ENCODE measurements at places on chromosomes 2 and 18. TPM values are rescaled to one million over a fixed set of nuclear protein-coding genes. Genes with fewer than 3 reads are reported as not detected.
A peak's percentile ranks its signal among the peaks of the same experiment; 100 is the strongest.

DNA sequence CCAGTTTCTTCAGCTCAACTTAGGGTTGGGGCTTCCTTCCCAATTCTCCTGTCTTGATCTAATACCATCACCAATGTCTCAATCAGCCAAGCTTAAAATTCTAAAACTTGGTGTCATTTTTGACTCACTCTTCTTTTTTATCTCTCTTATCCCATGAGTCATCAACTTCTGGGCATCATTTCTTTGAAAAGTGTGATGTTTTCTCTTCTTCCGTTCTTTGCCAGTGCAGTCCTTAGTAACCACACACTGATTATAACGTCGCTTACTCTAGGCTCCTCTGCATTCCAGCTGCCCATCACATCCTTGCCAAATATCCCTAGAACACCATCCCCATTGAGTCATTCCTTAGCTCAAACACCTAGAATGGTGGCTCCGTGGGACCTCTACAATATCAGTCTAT lies 27.4 kb upstream of the MRO start:
- no peak overlapping the region for H3K27ac ChIP-seq
- no peaks in the 10 kb centered on the region for H3K36me3 ChIP-seq

DNA sequence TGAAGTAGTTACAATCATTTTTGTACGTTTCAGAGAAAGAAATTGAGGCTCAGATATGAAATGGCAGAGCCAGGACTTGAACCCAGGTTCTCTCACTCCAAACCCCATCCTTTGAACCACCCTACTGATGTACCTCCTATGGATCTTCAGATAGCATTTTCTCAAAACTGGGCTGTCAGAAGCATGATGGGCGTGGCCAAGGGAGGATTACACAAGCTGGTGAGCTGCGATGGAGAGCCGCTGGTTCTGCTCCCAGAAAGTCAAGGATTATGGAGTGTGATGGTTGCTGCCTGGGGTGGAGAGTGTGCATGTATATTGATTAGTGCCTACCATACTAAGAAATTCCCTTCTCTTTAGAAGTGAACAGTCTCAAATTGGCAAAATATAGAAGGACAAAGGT lies 47.0 kb upstream of the PPP1CB start:
- no peak for DNase-seq
- H3K36me3 ChIP-seq = no peaks in the 10 kb centered on the region
- no peak overlapping the region for H3K4me3 ChIP-seq

DNA sequence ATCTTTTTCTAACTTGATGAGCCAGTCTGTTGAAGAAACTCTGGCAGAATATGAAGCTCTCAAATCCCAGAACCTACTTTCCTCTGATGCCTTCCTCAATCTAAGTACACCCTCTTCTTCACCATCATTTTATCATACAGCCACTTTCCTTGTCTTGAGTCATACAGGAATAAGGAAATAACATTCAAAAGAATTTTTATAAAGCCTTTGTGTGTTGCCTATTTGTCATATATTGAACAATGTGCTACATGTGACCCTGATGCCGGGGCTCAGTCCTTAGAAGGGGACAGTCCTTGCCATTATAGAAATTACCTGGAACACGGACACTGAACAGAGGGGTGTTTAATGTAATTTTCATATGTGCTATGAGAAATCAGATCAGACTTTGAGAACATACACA lies 27.4 kb downstream of the RAPGEF4 start:
- no peak overlapping the region for H3K4me3 ChIP-seq
- no peak overlapping the region for H3K27ac ChIP-seq
- H3K36me3 ChIP-seq = no peaks in the 10 kb centered on the region

- no peaks in the 10 kb centered on the region for H3K4me1 ChIP-seq
- no peaks in the 10 kb centered on the region for H3K27me3 ChIP-seq
- no peak overlapping the region for H3K4me3 ChIP-seq
- no peak overlapping the region for H3K27ac ChIP-seq
- no peak for DNase-seq
- no peaks in the 10 kb centered on the region for H3K36me3 ChIP-seq
Measured at GRCh38 chr2:204842661-204843485, 297.6 kb downstream of the PARD3B start.

GRCh38 chr2:206115026-206115578 lies 29.1 kb upstream of the INO80D start:
- no peaks in the 10 kb centered on the region for H3K4me1 ChIP-seq
- no peak for DNase-seq
- H3K36me3 ChIP-seq = peaks cover 5% of the 10 kb centered on the region
- H3K27me3 ChIP-seq = no peaks in the 10 kb centered on the region

DNA sequence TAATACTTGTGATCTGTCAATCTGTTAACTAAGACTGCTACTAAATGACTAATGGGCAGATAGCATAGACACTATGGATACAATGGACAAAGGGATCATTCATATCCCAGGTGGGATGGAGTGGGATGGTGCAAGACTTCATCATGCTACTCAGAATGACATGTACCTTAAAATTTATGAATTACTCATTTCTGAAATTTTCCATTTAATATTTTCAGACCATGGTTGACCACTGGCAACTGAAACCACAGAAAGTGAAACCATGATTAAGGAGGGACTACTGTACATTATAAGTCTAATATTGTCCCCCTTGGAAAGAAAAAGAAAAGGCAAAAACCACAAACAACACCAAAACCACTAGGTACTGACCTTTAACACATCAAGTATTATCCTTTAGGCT lies 247.0 kb upstream of the SYT4 start:
- no peak overlapping the region for H3K4me3 ChIP-seq
- DNase-seq = no peak
- H3K27me3 ChIP-seq = no peaks in the 10 kb centered on the region
- H3K27ac ChIP-seq = no peak overlapping the region
- H3K36me3 ChIP-seq = no peaks in the 10 kb centered on the region
- H3K4me1 ChIP-seq = no peaks in the 10 kb centered on the region

- no peaks in the 10 kb centered on the region for H3K27me3 ChIP-seq
- H3K4me1 ChIP-seq = no peaks in the 10 kb centered on the region
- H3K36me3 ChIP-seq = no peaks in the 10 kb centered on the region
- no peak overlapping the region for H3K4me3 ChIP-seq
- no peak for DNase-seq
Measured at GRCh38 chr2:778731-779350, 101.6 kb upstream of the TMEM18 start.

- DNase-seq = peak; percentile 59
- peak overlapping the region; percentile 70 for H3K4me3 ChIP-seq
- H3K4me1 ChIP-seq = peaks cover 30% of the 10 kb centered on the region
- H3K27me3 ChIP-seq = no peaks in the 10 kb centered on the region
- peak overlapping the region; percentile 87 for H3K27ac ChIP-seq
- no peaks in the 10 kb centered on the region for H3K36me3 ChIP-seq
Measured at GRCh38 chr2:201235860-201236811, 24.2 kb upstream of the CASP8 start.

DNA sequence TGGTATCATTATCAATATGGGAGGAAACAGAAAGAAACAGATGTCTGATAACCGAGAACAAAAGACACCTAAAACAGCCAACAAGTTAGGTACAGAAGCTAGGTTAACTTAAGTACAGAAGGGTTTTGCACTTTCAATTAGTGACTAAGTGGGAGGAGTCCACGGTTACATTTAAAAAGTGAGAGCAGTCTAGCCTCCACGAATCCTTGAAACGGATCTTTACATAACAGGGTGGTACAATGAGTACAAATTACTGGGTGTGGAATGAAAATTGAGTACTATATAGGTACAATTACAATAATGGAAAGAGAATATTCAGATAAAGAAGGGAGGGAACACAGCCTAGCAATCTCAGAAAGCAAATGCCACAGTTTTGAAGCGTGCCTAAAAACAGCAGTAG lies 76.6 kb downstream of the TLK1 start:
- peak; percentile 49 for DNase-seq
- H3K27me3 ChIP-seq = no peaks in the 10 kb centered on the region
- no peak overlapping the region for H3K4me3 ChIP-seq
- H3K4me1 ChIP-seq = peaks cover 7% of the 10 kb centered on the region

DNA sequence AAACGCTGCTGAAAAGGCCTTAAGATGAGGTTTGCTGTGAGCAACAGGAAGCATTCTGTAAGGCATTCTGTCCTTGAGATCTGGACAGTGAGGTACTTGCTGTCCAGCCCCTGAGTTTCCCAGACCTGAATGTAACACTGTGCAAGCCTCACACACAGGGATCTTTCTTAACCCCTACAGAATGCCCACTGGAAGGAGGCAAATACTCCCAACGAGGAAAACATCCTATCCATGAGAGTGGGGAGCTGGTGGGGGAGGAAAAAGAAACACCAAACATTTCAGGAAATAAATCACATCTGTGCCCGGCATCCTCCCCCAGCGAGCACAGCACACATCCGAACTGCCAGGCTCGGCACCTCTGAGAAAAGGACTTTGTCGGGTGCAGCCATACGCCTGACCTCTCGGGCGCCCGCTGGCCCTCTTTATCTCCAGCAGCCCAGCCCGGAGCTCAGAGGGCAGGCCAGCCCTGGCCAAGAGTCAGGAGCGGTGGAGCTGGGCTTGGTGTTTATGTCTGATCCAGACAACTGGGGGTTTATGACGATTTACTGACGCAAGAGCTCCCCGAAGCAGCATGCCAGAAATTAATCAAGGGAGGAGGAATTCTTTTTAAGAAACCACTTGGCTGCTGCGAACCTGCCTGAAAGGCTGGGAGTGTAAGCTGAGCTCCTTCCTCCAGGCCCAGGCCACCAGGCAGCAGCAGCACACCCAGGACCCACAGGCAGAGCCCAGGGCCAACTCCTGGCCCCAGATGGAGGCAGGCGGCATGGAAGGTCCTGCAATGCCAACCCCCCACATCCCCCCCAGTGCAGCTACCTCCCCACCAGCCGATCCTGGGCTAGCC lies 72.2 kb downstream of the HDAC4 start:
- no peaks in the 10 kb centered on the region for H3K36me3 ChIP-seq
- H3K27ac ChIP-seq = peak overlapping the region; percentile 68
- H3K4me3 ChIP-seq = no peak overlapping the region
- H3K27me3 ChIP-seq = no peaks in the 10 kb centered on the region

GRCh38 chr2:206212673-206213513 lies 53.2 kb downstream of the EEF1B2 start:
- DNase-seq = no peak
- H3K36me3 ChIP-seq = no peaks in the 10 kb centered on the region
- no peak overlapping the region for H3K27ac ChIP-seq
- no peaks in the 10 kb centered on the region for H3K27me3 ChIP-seq
- H3K4me1 ChIP-seq = no peaks in the 10 kb centered on the region

DNA sequence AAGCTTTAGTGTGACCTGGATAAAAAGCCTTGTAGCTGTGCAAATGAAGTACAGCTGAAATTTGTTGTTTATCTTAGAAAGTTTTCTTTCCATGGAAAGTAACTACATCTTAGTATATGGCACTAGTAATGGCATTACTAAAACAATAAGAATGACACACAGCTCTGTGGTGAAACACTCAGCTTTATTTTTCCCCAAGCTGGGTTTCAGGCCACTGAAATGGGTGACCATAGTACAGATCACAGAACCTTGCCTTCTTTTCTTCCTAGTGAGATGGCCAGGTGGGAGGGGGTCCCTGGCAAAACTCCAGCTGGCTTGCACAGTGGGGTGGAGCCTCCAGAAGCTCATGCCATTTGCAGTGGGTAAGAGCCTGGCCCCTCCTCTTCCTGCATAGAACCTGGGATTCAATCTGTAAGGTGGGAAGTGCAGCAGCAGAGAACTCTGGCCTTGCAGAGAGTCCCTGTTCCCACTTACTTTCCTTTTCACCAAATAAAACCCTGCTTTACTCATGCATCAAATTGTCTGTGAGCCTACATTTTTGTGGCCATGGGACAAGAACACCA lies 17.6 kb upstream of the GRP start:
- H3K27me3 ChIP-seq = no peaks in the 10 kb centered on the region
- no peak overlapping the region for H3K4me3 ChIP-seq

GRCh38 chr2:14492920-14493503 lies 139.5 kb upstream of the LRATD1 start:
- no peaks in the 10 kb centered on the region for H3K4me1 ChIP-seq
- H3K27ac ChIP-seq = no peak overlapping the region
- H3K36me3 ChIP-seq = no peaks in the 10 kb centered on the region
- H3K27me3 ChIP-seq = no peaks in the 10 kb centered on the region

DNA sequence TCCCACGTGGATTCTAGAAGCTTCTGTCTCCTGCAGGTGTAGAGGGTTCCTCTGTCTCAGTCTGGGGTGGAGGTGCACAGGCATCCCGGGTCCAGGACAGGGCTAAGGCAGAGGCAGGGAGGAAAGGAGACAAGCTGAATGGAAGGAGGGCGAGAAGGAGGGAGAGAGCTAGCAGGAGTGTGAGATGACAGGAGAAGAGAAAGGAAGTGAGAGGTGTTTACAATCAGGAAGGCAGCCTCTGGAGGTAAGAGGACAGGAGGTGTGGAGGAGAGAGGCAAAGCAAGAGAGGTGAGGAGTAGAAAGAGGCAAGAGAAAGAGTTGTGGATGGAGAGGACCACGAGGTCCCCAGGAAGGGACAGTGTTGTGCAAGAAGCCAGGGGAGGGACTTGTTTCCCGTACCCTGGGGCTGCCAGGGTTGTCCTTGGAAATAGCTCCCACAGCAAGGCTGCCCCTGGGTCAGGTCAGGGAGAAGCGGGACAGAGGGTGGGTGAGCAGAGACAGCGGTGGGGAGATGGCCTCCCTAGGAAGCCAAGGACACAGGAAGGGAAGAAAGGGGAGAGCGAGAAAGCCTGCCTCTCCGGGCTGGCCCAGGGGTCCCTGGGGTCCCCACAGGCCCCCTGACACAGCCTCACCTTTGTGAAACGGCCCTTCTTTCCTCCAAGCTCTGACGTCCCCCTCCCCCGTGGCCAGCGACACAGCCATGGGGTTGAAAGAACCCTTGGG lies 136.9 kb downstream of the CYP26B1 start:
- H3K4me3 ChIP-seq = no peak overlapping the region
- no peak for DNase-seq
- no peaks in the 10 kb centered on the region for H3K27me3 ChIP-seq
- no peaks in the 10 kb centered on the region for H3K4me1 ChIP-seq
- H3K36me3 ChIP-seq = no peaks in the 10 kb centered on the region
- no peak overlapping the region for H3K27ac ChIP-seq

CFAP53 gene
- 0.27 TPM for total RNA-seq

DNA sequence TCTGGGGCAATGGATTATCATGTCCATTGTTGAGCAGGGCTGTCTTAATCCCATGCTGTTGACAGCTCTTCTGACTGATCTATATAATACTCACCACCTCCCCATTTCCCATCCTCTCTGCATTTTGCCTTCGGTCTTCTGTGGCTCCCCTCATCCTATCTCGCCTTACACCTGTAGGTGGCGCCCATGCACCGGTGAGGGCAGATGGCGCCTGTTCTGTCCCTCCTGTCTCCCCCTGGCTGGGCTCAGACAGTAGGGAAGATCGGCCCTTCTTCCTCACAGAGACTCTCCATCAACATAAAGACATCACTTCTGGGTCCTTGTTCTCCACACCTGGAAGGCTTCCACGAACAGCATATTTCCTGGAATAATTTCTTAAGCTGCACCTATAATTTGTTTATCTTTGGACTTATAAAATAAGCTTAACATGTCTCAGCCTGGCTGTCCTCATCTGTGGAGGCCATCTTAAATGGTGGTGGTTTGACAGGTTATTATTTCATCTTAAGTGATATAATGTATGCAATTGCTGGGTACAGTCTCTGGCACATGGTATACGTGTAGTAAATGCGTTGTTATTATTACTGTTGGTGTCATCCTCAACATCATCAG lies 10.9 kb upstream of the CDH20 start:
- no peak overlapping the region for H3K4me3 ChIP-seq
- no peaks in the 10 kb centered on the region for H3K4me1 ChIP-seq
- H3K27me3 ChIP-seq = no peaks in the 10 kb centered on the region
- no peak for DNase-seq

SS18 gene
- total RNA-seq = 85.8 TPM
